Activated T-cell treated with anti-CD3 and anti-CD28 coated beads, Interleukin-2, amount 50 U/mL, for 72 hours (primary cell): ENCODE measurements at places on chromosomes 7 and 10. TPM values are rescaled to one million over a fixed set of nuclear protein-coding genes. Genes with fewer than 3 reads are reported as not detected.

- DNase-seq: peak; percentile 29
These were observed 110.3 kb upstream of the ANLN start for GRCh38 chr7:36279200-36279925.

The FANK1 gene
- total RNA-seq: 1.1 TPM

- DNase-seq: peak; percentile 71
These were observed 43.7 kb downstream of the CH25H start for GRCh38 chr10:89163265-89163995.

DNA sequence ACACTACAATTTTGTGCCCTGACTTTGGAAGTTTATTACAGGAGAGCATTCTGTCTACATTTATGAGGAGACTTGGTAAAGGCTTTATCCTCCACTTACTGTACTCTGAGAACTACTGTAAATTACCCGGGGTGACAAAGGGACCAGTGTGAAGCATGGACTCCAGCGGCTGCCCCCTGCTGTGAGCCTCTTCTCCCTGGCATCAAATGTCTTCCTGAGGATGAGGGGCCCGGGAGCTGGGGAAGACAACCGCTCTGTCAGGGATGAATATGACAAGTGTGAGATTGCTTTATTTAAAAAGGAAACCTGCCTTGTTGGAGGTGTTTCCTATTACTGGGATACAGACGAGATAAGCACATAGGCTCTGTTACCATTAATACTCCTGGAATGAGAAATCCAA lies 714.8 kb downstream of the CCSER2 start:
- DNase-seq: no peak

GRCh38 chr10:6186894-6187256 lies 15.9 kb upstream of the PFKFB3 start:
- DNase-seq: no peak

The TBXAS1 gene
- 4.7 TPM for total RNA-seq

The MRLN gene
- total RNA-seq: not detected

DNA sequence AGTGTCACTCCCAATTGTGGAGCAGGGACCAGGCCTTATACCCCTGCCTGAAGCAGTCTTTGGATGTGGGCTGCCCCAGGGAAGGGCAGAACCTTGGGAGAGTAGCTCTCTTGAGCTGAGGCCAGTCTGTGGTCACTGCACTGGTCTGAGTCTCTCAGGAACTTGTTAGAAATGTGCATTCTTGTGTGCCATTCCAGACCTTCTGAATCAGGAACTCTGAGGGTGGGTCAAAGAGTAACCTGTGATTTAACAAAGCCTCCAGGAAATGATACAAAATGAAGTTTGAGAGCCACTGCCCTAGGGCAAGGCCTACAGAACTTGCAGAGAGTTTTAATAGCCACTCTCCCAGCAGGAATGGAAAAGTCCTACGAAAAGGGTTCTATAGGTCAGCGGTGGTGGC lies 68.1 kb downstream of the LYZL1 start:
- DNase-seq: no peak

- DNase-seq: peak; percentile 56
These were observed 83.7 kb upstream of the BET1 start for GRCh38 chr7:94087664-94088352.

- DNase-seq: no peak
These were observed 93.6 kb downstream of the UBE2H start for GRCh38 chr7:129859183-129859582.
